ENCODE measurements at places on chromosomes 11 and 22.

- DNase-seq: no peak
These were observed 25.5 kb downstream of the ARHGAP42 start for GRCh38 chr11:100712583-100712982.

- no peak for DNase-seq
These were observed 10.1 kb downstream of the C22orf23 start for GRCh38 chr22:37943136-37943824.

DNA sequence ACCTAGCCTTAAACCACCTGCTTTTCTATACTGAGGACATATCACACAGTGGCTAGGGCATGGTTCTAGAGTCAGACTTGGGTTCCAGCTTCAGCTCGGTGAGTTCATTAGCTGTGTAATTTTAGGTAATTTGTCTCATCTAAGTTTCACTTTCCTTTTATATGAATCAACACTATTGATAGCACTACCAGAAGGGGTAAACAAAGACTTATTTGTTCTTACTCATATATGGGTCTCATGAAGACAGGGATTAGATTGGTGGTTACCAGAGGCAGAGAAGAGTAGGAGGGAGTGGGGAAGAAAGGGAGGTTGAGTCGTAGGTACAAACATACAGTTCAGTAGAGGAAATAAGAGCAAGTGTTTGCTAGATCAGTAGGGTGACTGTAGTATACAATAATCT lies 924.7 kb downstream of the OPCML start:
- no peak for DNase-seq

DNA sequence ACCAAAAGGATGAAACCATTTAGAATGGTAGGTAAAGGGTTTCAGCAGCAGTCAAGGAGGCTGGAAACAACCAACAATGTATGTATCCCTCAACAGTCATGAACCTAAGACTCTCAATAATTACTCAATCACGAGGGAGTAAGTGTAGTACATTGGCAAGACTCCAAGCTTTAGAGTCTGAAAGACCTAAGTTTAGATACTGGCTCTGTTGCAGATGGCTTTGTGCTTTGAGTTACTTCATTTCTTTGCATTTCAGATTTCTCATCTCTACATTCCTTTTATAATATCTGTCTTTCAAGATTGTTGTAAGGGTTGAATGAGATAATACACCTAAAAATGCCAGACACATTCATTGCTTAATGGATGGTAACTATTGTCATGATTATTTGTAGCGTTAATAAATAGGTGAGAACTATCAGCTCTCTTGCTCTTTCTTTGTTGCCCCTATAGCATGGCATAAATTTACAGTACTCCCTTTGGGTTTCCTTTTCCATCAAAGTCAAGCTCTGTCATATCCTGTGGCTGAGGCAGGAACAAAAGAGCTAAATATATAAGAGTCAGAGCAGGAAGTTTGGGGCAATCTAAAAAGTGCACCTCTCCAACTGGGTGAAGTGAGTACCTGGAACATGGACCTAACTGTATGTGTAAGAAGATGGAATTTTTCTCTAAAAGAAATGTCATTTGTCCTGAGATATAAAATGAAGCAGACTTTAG lies 228.2 kb upstream of the ZC3H12C start:
- no peak for DNase-seq

- DNase-seq: no peak
These were observed 196.5 kb downstream of the SHANK2 start for GRCh38 chr11:71055925-71056324.

GRCh38 chr11:14067686-14068085 lies 105.2 kb downstream of the SPON1 start:
- DNase-seq: no peak

- DNase-seq: no peak
These were observed 27.6 kb downstream of the SCN4B start for GRCh38 chr11:118124929-118125535.

DNA sequence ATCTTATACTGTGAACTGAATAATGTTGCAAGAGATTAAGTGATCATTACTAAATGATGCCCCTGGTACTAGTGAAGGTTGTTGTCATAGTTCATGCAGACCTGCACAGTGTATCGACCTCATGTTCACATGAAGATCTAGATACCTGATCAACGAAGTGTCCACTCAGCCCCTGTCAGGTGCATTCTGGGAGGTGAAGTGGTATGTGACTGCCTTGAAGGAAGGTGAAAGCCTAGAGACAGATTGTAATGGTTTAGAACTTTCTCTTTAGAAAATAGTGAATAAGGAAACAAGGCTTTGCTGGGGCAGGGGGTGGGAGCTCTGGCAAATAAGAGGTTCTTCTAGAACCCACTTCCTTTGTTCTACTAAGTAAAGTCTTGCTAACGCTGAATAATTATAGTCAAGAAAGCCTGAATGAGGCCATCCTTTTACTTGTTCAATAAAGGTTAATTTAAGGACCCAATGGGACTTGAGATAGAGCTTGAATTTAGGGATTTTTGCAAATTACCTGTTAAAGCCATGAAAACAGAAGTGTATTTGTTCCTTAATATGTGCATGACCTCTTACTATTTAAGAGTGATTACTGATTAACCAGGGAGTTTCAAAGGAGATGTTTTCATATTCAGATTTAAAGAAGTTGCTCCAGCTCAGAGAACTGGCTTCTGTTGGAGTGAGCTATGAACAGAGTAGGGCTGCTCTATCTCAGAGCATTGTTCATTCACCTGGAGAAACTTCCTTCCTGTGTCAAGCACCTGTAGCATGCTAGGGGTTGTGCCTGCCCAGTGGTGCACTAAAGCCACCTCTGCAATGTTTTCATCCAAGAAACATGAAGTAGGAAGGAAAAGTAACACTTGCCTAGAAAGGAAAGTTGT lies 45.3 kb downstream of the C22orf31 start:
- no peak for DNase-seq

DNA sequence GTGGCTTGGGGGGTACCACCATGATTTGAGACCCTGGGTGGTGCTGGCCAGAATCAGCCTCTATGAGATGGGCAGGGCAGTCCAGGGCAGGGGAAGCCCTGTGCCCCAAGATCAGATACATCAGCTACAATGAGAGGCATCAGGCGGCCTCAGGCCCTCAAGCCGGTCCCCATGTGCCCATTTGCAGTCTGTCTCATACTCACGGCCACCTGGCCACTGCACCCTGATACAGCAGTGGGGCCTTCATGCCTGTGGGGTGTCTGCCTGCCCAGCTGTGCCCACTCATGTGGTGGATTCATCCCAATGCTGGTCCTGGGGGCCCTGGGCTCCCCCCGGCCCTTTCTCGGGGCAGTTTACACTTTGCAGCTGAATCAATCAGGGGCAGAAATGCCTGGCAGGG lies 42.4 kb upstream of the KCNQ1OT1 start:
- DNase-seq: peak; percentile 9

DNA sequence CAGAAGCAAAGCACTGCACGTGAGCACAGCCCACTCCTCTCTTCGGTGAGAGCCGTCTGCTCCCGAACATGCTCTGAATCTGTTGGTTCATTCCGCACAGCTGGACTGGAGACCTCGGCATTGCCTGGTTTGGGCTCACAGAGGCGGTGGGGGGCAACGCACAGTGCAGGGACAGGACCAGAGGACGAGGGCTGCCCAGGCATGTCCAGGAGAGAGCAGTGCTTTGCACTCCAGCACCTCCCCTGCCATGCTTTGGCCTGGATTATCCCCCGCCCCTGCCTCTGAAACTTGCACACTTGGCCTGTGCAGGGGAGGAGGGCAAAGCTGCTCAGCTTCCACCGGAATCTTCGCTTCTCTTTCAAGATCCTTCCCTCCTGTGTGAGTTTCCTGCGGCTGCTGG lies 536.5 kb downstream of the BRD1 start:
- no peak for DNase-seq

DNA sequence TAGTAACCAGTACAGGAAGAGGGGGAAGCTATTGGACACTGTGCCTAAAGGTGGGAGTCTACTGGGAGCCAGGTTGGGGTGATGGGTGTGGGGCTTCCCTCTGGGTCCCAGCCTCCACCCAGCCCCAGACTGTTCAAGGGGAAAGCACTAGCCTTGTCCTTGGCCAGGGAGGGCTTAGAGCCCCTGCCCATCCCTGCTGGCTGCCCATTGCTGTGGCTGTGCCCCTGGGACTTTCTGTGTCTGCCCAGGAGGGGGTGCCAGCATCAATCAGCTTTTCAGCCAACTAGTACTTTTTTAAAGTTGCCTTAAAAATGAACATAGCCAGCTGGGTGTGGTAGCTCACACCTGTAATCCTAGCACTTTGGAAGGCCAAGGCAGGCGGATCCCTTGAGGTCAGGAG lies 19.9 kb downstream of the INCENP start:
- DNase-seq: no peak

GRCh38 chr11:64457416-64458010 lies 98.6 kb downstream of the RPS6KA4 start:
- DNase-seq: no peak

DNA sequence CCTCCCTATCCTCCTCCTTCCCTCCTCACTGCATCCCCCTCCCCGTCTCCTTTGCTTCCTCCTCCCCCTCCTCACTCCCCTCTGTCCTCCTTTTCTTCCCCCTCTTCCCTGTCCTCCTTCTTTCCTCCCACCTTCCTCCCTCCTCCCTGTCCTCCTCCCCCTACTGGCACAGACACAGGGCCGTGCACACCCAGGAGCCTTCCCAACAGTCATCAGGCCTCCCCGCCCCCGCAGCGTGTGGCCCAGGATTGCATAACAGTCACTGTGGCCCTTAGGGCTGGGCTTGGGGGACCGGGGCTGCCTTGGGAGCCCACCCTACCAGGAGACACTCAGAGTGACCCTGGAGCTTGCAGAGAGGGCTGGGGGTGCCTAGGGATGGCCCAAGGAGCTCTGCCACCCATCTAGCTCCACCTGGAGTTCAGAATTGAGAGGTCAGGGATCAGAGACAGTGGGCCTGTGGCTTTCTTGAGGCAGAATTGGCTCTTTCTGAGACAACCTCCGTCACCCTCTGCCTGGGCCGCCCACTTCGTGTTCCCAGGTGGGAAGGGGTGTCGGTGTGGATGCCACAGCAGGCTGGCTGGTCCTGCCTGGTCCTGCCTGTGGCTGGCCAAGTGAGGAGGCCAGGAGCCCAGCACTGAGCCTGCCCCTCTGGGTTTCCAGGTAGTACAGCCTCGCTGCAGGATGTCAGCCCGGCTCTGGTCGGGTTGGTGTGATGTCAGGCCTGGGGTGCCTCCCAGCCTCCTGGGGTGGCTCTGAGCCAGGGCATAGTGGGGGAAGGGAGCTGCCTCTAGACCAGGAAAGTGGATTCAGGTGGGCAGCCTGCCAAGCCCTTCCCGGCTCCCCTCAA lies 1.6 kb downstream of the SPI1 start:
- peak; percentile 48 for DNase-seq

DNA sequence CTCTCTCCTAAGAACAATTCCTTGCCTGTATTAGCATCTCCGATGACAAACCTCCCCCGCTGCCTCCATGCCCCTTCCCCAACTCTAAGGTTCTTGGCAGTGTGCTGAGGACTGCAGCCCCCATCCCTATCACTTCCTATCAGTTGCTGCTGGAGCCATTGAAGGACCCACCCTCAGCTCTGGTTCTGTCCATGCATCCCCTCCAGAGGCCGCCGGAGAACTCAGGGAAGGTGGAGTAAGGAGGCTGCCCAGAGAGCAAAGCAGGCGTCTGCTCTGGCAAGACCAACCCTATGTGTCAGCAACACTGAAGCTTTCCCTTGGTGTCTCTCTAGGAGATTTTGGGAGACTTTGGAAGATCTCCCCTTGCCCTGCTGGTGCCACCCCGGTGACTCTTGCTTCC lies 1139.5 kb downstream of the TBC1D22A start:
- no peak for DNase-seq

- no peak for DNase-seq
These were observed 30.9 kb downstream of the EIF3F start for GRCh38 chr11:8017894-8018483.

DNA sequence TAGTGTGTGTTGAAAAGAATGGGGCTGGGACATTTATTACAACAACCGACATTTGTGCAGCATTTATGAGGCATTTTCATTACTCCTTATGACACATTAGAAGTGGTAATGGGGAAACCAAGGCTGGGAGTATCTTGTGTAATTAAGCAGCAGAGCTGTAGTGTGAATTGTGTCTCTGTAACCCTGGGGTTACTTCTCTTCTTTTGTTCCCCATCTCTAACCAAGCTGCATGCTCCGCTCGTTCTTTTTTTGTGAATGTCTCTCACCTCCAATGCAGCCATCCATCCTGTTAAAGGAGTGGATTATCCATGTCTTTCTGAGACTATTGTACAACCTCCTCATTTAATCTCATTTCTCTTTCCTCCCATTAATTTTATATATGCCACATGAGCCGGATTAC lies 65.7 kb downstream of the ENDOD1 start:
- DNase-seq: no peak

DNA sequence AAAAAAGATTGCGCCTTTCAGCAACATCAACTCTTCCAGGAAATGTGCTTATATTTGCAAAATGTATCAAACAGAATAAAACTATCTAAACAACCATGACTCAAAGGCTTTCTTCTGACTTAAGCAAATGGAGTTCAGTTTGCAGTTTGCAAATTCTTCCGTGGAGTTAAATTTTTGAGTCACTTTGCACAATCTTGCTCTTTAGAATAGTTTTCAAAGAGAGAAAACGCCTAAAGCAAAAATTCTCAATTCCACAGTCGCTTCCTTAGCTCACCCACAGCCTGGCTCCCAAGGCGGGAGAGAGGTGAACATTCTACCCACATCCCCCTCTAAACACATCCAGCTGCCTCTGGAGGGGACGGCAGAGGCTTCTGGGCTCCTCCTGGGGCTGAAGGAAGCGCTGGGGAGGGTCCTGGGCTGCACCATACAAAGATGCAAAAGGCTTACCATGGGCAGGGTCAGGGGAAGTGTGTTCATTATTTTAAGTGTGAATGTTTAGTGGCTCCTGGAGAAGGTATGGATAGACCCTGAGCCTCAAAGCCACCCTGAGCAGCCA lies 1487.3 kb downstream of the TBC1D22A start:
- DNase-seq: no peak

DNA sequence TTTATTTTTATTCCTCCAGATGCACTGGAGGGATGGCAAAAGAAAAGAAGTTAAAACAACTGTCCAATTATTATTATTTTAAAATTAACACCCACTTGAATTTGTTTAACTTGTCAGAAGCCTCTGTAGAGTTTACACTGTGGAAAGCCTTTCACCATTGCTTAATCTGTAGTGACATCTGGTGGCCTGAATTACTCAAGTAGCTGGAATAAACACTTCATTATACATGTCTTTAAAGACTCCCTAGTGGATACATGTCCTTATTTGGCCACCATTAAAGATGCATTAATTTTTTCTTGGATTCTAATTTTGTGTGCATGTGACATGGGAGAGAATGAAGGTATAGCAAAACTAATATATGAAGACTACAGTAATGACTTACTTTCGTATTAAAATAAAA lies 1496.5 kb downstream of the FAM181B start:
- DNase-seq: no peak

DNA sequence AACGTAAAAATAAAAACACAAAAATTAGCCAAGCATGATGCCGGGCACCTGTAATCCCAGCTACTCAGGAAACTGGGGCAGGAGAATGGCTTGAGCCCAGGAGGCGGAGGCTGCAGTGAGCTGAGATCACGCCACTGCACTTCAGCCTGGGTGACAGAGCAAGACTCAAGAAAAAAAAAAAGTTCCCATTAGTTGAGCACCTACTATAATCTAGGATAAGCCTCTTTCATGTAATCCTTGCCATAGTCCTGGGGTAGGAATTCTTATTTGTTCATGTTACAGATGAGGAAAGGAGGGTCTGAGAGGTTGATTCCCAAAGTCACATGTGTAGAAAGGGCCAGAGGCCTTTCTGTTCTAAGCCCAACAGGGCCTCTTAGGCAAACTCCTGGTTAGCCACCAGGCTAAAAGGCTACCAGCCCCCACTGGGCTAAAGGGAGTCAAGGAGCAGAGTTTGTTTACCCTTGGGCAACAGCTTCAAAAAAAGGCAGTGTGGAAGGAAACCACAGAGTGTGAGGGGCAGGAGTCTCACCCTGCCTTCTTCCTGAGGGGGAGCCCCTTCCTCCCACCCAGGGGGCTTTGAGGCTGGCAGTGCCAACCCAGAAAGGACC lies 21.6 kb upstream of the CSNK1E start:
- no peak for DNase-seq

- DNase-seq: peak; percentile 35
These were observed 61.4 kb upstream of the ASPHD2 start for GRCh38 chr22:26367402-26368245.
